Thoracic aorta endothelial cell (primary cell): ENCODE measurements at places on chromosomes 16 and 17. TPM values are rescaled to one million over a fixed set of nuclear protein-coding genes. Genes with fewer than 3 reads are reported as not detected.

The MAP2K6 gene
- total RNA-seq, result 2.5 and 4.4 TPM in 2 replicates

The LRRC37A3 gene
- 8.1 and 13.3 TPM in 2 replicates for total RNA-seq

The CLEC3A gene
- not detected in 2 replicates for total RNA-seq

The ZNF207 gene
- 248 and 321 TPM in 2 replicates for total RNA-seq

The SRR gene
- 15.7 and 17.4 TPM in 2 replicates for total RNA-seq

The CCL17 gene
- total RNA-seq, result not detected in 2 replicates

The TBX2 gene
- total RNA-seq, result 0.13 TPM in 1 of 2 replicates, not detected in the other

The SDK2 gene
- total RNA-seq, result not detected in 2 replicates

The BRIP1 gene
- total RNA-seq, result 17.3 and 20.7 TPM in 2 replicates

The FOXO3B gene
- total RNA-seq, result 3.9 and 6.2 TPM in 2 replicates

The TBC1D3E gene
- total RNA-seq, result 0.53 and 1.4 TPM in 2 replicates

The NPIPA3 gene
- total RNA-seq, result 0.36 and 0.40 TPM in 2 replicates

The CLEC18B gene
- total RNA-seq, result 0.22 and 0.40 TPM in 2 replicates

The HEATR9 gene
- total RNA-seq, result not detected in 2 replicates

The MYH8 gene
- not detected in 2 replicates for total RNA-seq

The KLHL10 gene
- total RNA-seq, result not detected in 2 replicates

The HBM gene
- total RNA-seq, result not detected in 2 replicates
